ENCODE measurements at places on chromosomes 2 and 18. TPM values are rescaled to one million over a fixed set of nuclear protein-coding genes. Genes with fewer than 3 reads are reported as not detected.

Gene SLC4A3
- polyA plus RNA-seq: 12.2 TPM

Gene TMEM200C
- polyA plus RNA-seq: not detected

Gene SERPINB3
- not detected for polyA plus RNA-seq

Gene RBKS
- polyA plus RNA-seq: 7.2 TPM

Gene SRSF7
- 212 TPM for polyA plus RNA-seq

Gene ERMN
- polyA plus RNA-seq: not detected

Gene ING5
- polyA plus RNA-seq: 62.9 TPM

Gene GKN1
- polyA plus RNA-seq: not detected

Gene TRIM54
- 0.36 TPM for polyA plus RNA-seq

Gene SKA1
- polyA plus RNA-seq: 4.5 TPM

Gene RBBP8
- 9.6 TPM for polyA plus RNA-seq

Gene ASXL3
- not detected for polyA plus RNA-seq

Gene TBR1
- polyA plus RNA-seq: under 0.01 TPM

Gene UPP2
- polyA plus RNA-seq: not detected

Gene PTPRN
- polyA plus RNA-seq: 9.5 TPM

Gene SLC5A7
- polyA plus RNA-seq: 0.12 TPM

Gene DSEL
- 4.6 TPM for polyA plus RNA-seq

Gene ST3GAL5
- 37.6 TPM for polyA plus RNA-seq

Gene CNRIP1
- 63.0 TPM for polyA plus RNA-seq

Gene TXNL4A
- polyA plus RNA-seq: 158 TPM

Gene IL37
- polyA plus RNA-seq: not detected

Gene UGT1A3
- not detected for polyA plus RNA-seq

Gene TCF23
- not detected for polyA plus RNA-seq

Gene YWHAQ
- polyA plus RNA-seq: 235 TPM

Gene NOTO
- polyA plus RNA-seq: not detected

Gene GAD1
- polyA plus RNA-seq: 0.20 TPM

Gene LINC00305
- not detected for polyA plus RNA-seq

Gene OXER1
- polyA plus RNA-seq: not detected

Gene SF3B1
- polyA plus RNA-seq: 276 TPM

Gene SLC9A4
- polyA plus RNA-seq: 0.11 TPM

Gene ASIC4
- polyA plus RNA-seq: 0.05 TPM

Gene PDE1A
- polyA plus RNA-seq: 0.08 TPM

Gene LRRTM1
- polyA plus RNA-seq: 1.1 TPM

Gene WNT6
- 0.08 TPM for polyA plus RNA-seq

Data from SK-N-SH (cell line).